PC-9 (cell line): ENCODE measurements at places on chromosomes 12 and 14. TPM values are rescaled to one million over a fixed set of nuclear protein-coding genes. Genes with fewer than 3 reads are reported as not detected.

GRCh38 chr14:103686831-103687485 is 28.3 kb downstream of the XRCC3 start:
- no peaks in the 10 kb centered on the region for H3K27me3 ChIP-seq
- no peaks in the 10 kb centered on the region for H3K4me1 ChIP-seq
- H3K4me3 ChIP-seq, result no peak overlapping the region
- DNase-seq, result no peak
- no peak overlapping the region for H3K27ac ChIP-seq

- H3K4me3 ChIP-seq, result no peak overlapping the region
- H3K4me1 ChIP-seq, result no peaks in the 10 kb centered on the region
- H3K36me3 ChIP-seq, result no peaks in the 10 kb centered on the region
Observed at GRCh38 chr12:28893856-28894255, 255.2 kb upstream of the FAR2 start.

- DNase-seq, result no peak
- H3K27ac ChIP-seq, result peak overlapping the region; percentile 89
- no peaks in the 10 kb centered on the region for H3K36me3 ChIP-seq
- H3K27me3 ChIP-seq, result no peaks in the 10 kb centered on the region
Observed at GRCh38 chr14:54772451-54772881, 130.2 kb downstream of the GCH1 start.

DNA sequence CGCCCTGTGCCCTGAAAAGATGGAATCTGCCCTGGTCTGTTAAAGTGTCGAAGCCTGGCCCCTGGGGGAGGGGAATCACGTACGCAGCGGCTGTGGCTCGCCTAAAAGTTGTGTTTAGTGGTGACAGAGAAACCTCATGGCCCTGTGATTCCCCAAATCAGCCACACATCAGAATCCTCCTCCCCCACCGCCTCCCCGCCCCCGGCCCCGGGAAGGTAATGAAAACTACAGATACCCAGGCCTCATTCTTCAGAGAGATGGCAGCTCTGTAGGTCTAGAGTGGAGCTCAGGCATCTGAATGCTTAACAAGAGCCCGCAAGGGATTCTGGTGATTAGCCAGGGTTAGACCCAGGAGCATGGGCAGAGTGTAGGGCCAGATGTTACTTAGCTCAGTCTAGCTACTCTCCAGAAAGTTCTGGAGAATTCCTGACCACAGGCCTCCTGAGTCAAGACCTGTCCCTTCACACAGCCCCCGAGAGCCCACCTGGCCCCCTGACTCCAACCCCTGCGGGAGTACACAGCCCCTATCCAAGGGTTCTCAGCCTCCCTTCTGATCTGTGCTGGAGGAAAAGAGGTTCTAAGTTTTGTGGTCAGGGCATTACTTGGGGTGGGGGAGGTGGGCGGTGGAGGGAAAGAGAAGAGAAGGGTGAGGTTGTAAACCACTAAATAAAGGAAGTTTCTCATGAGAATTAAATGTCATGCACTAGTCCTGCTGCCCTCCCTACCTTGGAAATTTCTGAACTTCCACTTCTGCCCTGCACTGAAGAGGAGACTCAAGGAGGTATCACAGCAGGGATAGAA is 114.8 kb downstream of the PLXNC1 start:
- no peaks in the 10 kb centered on the region for H3K4me1 ChIP-seq
- no peaks in the 10 kb centered on the region for H3K36me3 ChIP-seq
- DNase-seq, result no peak
- no peak overlapping the region for H3K4me3 ChIP-seq

DNA sequence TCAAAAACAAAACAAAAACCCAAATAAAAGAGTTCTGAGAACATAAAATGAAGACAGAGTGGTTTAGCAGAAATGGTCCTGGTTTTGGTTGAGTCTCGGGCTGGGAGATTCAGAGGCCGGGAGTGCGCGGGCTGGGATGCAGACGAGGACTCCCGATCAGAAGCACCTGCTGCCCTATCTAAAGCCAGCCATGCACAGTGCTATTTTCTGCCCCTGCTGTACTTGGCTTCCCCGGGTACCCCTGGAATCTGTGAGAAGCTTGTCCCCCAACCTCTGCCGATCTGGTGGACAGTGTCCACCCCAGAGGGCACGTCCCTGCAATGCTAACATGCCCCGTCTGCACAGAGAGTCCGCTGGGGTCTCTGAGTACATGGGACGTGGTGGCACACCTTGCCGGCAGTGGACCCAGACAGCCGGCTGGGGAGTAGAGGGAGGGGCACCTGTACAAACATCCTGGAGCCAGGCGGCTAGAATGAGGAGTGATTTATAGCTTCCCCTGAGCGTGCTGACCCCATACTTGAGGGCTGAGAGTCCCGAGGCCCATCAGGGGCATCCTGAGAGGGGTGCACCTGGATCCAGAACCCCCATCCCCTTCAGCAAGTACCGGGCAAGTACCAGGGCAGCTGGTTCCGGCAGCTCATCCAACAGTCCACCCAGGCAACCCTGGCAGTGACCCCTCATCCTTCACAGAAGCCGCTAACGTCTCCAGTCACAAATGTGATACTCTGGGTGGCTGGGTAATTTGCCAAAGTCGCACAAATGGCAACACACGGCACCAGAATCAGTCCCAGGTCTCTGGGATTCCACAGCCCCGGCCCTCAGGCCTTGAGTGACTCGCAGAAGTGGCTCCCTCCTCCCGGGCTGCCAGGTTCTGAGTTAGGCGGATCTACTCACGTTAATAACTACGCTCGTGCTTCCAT is 37.1 kb downstream of the CHGA start:
- H3K4me1 ChIP-seq, result no peaks in the 10 kb centered on the region
- H3K4me3 ChIP-seq, result no peak overlapping the region
- DNase-seq, result no peak
- H3K27me3 ChIP-seq, result no peaks in the 10 kb centered on the region
- H3K27ac ChIP-seq, result no peak overlapping the region
- no peaks in the 10 kb centered on the region for H3K36me3 ChIP-seq

DNA sequence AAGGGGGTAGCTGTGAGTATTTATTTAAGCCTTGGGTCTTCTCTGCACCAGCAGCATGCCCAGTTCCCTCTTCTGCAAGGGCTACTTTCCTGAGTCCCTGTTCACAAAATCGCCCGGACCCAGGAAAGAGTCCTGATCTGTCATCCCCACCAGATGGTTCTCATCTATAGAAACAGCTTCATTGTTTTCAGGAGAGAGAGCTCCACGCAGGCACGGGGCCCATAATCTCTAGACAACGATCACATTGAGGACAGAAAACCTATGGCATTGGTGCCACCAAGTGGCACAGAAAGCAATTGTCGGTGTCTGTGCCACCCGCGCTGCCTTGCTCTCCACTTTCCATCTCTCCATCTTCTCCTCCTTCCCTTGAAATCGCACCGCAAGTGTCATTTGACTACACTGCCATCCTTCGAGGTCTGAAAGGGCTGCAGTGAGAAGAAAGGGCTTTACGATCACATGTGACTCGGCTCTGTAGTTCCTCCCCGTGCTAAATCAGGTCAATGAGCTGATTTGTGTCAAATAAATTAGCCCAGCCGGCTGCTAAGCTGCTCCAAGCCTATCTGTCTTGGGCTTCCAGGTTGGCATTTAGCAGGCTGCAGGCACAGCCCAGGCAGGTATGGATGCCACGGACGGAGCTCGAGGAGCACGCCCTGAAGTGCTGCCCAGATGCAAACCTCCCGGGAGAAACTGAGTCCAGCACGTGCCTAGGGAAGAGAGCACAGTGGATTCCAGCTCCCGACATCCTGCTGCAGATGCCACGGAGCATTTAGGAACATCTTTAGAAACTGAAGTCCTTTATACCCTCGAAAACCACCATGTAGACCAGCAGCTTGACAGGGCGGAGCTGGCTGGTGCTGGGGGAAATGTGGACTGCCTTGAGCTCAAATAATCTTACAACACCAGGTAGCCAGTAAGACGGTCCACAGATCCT is 28.8 kb downstream of the SPRING1 start:
- H3K4me3 ChIP-seq, result peak overlapping the region; percentile 30; the same call in 1 of the 2 replicates
- H3K27ac ChIP-seq, result no peak overlapping the region
- DNase-seq, result peak; percentile 60

DNA sequence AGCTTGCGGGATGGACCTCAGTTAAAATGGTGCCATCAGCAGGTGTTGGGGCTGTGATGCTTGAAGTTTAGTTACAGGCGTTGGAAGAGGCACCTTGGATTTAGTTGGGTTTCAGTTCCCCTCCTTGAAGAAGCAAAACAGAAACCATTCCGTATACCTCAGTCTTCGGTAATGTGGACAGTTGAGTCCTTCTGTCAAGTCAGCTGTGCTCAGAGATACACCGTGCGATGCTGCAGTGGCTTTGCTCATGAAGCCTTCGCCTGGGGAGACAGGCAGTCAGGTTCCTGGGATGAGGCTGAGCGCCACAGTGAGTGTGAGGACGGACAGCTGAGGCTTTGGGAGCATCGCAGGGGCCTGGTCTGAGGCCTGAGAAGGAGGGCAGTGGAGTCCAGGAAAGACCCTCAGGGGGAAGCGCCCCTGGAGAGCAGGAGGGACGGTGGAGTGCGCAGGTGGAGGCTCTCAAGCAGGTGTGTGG is 7.4 kb downstream of the RAN start:
- peaks cover 31% of the 10 kb centered on the region for H3K36me3 ChIP-seq
- no peaks in the 10 kb centered on the region; the same call in 1 of the 2 replicates for H3K27me3 ChIP-seq
- no peak for DNase-seq
- no peak overlapping the region for H3K4me3 ChIP-seq
- H3K4me1 ChIP-seq, result peaks cover 2% of the 10 kb centered on the region; the same call in 1 of the 2 replicates
- no peak overlapping the region for H3K27ac ChIP-seq

JPH4 gene
- not detected in 2 replicates for total RNA-seq

PLEKHH1 gene
- total RNA-seq, result 13.6 and 18.5 TPM in 2 replicates

ASCL1 gene
- total RNA-seq, result not detected in 2 replicates

- H3K4me1 ChIP-seq, result no peaks in the 10 kb centered on the region
- no peak overlapping the region for H3K4me3 ChIP-seq
Observed at GRCh38 chr12:64826234-64826633, 1.8 kb downstream of the TBC1D30 start.

RAN gene
- total RNA-seq, result 894 and 1,079 TPM in 2 replicates

KCNH3 gene
- not detected in 2 replicates for total RNA-seq

B4GALNT1 gene
- 15.0 and 17.9 TPM in 2 replicates for total RNA-seq

CFAP73 gene
- 1.3 and 1.9 TPM in 2 replicates for total RNA-seq

DNA sequence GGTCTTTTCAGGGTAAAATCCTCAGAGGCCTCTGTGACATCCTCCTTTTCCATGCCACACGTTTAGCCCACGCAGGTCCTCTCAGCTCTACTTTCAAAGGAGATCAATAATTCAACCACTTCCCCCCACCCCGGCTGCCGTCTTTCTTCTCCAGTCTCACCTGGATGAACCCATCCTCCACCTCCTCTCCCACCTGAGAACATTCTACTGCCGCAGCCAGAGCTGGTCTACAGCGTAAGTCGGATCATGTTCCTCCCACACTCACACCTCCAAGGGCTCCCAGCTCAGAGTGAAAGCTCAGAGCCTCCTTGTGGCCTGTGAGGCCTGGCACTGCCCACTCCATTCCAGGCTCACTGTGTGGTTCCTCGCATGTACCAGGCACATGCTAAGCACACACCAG is 246.6 kb downstream of the CHST11 start:
- no peak overlapping the region for H3K27ac ChIP-seq
- H3K4me3 ChIP-seq, result no peak overlapping the region
- no peaks in the 10 kb centered on the region for H3K27me3 ChIP-seq
- H3K4me1 ChIP-seq, result no peaks in the 10 kb centered on the region
- DNase-seq, result no peak

SLC6A12 gene
- not detected in 2 replicates for total RNA-seq

- no peak for DNase-seq
- H3K4me3 ChIP-seq, result no peak overlapping the region
- H3K27me3 ChIP-seq, result no peaks in the 10 kb centered on the region
- H3K36me3 ChIP-seq, result no peaks in the 10 kb centered on the region
- H3K27ac ChIP-seq, result no peak overlapping the region
Observed at GRCh38 chr14:33357225-33358010, 418.7 kb downstream of the NPAS3 start.

GRCh38 chr14:64885559-64885958 is 5.9 kb upstream of the SPTB start:
- no peaks in the 10 kb centered on the region for H3K36me3 ChIP-seq
- no peaks in the 10 kb centered on the region for H3K4me1 ChIP-seq
- H3K27me3 ChIP-seq, result peaks cover 27% of the 10 kb centered on the region; the same call in 1 of the 2 replicates
- H3K27ac ChIP-seq, result no peak overlapping the region
- DNase-seq, result no peak
- no peak overlapping the region for H3K4me3 ChIP-seq

GRCh38 chr12:65876898-65877721 is 52.8 kb downstream of the HMGA2 start:
- H3K36me3 ChIP-seq, result 0 out of 2 replicates have a peak, but pooled peaks cover 10% of the 10 kb centered on the region
- no peak overlapping the region for H3K27ac ChIP-seq

GRCh38 chr12:51441583-51441982 is 17.0 kb downstream of the SLC4A8 start:
- H3K27ac ChIP-seq, result no peak overlapping the region
- no peak overlapping the region for H3K4me3 ChIP-seq
- no peaks in the 10 kb centered on the region for H3K4me1 ChIP-seq

- DNase-seq, result no peak
- no peaks in the 10 kb centered on the region for H3K27me3 ChIP-seq
- H3K36me3 ChIP-seq, result no peaks in the 10 kb centered on the region
- H3K4me1 ChIP-seq, result no peaks in the 10 kb centered on the region
Observed at GRCh38 chr14:83960832-83961512, 1569.0 kb upstream of the FLRT2 start.

DNA sequence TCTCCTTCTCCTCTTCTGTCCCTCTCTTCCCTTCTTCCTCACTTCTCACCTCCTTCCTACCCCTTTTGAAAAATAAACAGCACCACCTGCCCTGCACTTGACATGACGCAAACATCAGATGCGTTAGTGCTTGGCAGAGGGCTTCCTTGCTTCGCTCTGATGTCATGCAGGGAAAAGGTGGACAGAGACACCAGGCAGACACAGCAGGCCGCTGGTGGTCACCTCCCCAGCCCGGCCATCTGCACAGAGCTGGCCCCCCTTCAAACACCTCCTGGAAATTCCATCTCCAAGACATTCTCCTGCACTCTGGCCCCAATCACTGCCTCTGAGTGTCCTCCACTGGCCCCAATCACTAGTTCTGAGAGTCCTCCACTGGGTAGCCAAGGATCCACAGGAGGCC is 353.6 kb downstream of the MED13L start:
- H3K36me3 ChIP-seq, result no peaks in the 10 kb centered on the region
- H3K27me3 ChIP-seq, result peaks cover 33% of the 10 kb centered on the region
- no peak overlapping the region for H3K27ac ChIP-seq
- no peaks in the 10 kb centered on the region for H3K4me1 ChIP-seq

DNA sequence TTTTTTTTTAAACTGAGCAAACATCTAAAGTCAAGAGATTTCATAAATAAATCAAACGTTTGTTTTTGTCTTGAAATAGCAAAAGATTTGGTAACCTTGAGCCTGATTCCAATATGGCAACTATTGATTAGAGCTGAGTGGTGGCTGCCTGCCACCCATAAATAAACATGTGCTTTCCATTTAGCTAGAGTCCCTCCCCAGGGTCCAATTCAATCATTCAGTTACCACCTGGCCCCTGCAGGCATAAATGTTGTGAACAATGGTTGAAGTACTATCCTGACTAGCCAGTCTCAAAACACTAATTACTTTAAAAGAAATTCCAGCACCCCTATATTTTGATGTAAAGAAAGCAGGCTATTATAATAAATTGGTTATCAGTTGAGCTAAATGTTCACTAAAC is 129.7 kb upstream of the GRIP1 start:
- peaks cover 4% of the 10 kb centered on the region; the same call in 1 of the 2 replicates for H3K4me1 ChIP-seq
- H3K4me3 ChIP-seq, result no peak overlapping the region
- DNase-seq, result no peak
- H3K27ac ChIP-seq, result no peak overlapping the region

- no peaks in the 10 kb centered on the region for H3K36me3 ChIP-seq
- H3K4me1 ChIP-seq, result no peaks in the 10 kb centered on the region
- peaks cover 11% of the 10 kb centered on the region; the same call in 1 of the 2 replicates for H3K27me3 ChIP-seq
- no peak for DNase-seq
- no peak overlapping the region for H3K4me3 ChIP-seq
Observed at GRCh38 chr14:66140213-66140918, 345.8 kb upstream of the CCDC196 start.
